Bone marrow (tissue), 2 donors: ENCODE measurements at places on chromosomes 7 and 10.

- DNase-seq: no peak
Measured at GRCh38 chr10:69588358-69588757, 15.1 kb upstream of the NEUROG3 start.

DNA sequence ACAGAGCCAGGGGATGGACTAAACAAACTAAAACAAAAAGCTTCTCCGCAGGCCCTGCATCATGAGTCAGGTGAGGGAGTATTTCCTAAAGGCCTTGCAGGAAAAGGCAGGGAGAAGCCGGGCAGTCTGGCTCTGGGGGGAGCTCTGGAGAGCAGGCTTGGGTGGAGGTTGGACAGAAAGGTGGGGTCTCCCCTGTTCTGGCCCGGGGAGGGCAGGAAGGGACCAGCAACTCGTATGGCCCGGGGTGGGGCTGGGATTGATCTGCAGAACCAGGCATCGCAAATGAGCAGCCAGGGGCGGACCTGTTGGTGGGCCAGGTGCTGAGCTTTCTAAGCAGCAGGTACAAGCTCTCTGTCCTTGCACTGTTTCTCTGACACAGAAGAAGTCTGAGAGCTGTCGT lies 235.2 kb downstream of the TCERG1L start:
- no peak for DNase-seq

GRCh38 chr7:107700570-107700969 lies 39.9 kb downstream of the SLC26A4 start:
- DNase-seq: no peak

GRCh38 chr10:112934193-112934592 lies 15.9 kb upstream of the TCF7L2 start:
- DNase-seq: no peak

DNA sequence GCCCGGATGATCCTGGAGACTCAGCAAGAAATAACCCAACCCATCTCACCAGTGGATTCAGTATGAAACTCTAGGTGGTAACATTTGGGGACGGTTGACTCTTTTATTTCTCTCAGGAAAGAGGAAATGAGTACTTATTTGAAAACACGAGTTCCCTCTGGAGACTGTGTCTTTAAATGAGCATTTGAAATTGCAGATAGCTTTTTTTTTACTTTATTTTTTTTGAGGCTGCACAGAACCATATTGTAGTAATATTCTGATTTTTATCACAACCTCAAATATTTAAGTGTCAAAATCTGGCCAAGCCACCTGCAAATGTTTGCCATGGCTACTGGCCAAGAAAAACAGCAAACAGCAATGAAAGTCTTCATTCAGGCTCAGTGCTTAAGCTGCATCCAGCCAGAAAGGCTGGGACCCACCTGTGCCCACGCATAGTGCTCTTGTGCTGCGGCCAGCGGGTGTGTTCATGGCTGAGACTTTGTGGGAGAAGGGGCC lies 160.8 kb downstream of the CREB5 start:
- no peak for DNase-seq

GRCh38 chr10:17735166-17735941 lies 16.6 kb upstream of the TMEM236 start:
- no peak for DNase-seq

DNA sequence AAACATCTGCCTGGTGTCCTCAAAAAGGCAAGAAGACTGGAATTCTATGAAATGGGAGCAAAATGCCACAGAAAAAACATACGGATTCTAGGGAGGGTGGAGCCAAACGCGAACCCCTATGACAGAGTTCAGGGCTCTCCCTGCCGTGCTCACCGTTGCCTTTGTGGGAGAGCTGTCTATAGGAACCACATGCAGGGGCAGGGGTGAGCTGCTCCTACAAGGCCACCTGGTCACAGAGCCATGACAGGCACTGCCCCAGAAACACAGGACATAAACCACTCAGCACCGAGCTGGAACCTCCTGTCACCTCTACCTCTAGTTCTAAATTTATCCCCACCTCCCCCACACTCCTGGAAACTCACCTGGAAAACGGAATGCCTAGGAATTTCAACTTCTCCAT lies 155.1 kb upstream of the ZNF32 start:
- no peak for DNase-seq

- DNase-seq: no peak
Measured at GRCh38 chr10:2734603-2735002, 332.7 kb upstream of the PFKP start.

DNA sequence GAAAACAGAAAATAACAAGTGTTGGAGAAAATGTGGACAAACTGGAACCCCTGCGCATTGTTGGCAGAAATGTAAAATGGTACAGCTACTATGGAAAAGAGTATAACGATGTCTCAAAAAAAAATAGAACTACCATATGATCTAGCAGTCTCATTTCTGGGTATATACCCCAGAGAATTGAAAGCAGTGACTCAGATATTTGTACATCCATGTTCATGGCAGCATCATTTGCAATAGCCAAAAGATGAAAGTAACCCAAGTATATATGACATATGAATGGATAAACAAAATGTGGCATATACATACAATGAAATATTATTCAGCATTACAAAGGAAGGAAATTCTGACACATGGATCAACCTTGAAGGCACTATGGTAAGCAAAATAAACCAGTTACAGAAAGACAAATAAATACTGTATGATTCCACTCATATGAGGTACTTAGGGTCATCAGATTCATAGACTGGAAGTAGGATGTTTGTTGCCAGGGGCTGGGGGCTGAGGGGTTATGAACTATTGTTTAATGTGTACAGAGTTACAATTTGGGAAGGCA lies 4.9 kb downstream of the NRCAM start:
- DNase-seq: no peak

- peak; percentile 28 for DNase-seq
Measured at GRCh38 chr7:112414855-112415490, 35.3 kb upstream of the IFRD1 start.

- DNase-seq: no peak
Measured at GRCh38 chr10:57145548-57145947, 784.5 kb upstream of the ZWINT start.

DNA sequence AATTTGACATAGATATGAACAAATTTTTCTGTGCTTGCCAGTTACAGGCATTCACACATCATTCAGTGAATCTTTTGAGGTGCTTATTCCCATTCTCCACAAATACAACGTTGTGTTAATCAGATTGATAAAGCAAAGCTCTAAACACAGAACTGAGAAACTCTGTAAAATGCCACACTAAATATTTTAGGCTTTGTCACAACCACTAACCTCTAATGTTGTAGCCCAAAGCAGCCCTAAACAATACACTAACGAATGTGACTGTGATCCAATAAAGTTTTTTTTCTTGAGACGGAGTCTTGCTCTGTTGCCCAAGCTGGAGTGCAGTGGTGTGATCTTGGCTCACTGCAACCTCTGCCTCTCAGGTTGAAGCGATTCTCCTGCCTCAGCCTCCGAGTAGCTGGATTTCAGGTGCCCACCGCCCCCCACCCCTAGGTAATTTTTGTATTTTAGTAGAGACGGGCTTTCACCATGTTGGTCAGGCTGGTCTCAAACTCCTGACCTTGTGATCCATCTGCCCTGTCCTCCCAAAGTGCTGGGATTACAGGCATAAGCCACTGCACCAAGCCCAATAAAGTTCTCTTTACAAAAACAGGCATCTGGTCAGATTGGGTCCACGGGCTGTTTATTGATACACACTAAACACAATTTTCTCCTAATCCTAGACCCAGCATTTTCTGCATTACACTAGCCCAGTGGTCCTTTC lies 6.9 kb downstream of the CYCS start:
- no peak for DNase-seq

DNA sequence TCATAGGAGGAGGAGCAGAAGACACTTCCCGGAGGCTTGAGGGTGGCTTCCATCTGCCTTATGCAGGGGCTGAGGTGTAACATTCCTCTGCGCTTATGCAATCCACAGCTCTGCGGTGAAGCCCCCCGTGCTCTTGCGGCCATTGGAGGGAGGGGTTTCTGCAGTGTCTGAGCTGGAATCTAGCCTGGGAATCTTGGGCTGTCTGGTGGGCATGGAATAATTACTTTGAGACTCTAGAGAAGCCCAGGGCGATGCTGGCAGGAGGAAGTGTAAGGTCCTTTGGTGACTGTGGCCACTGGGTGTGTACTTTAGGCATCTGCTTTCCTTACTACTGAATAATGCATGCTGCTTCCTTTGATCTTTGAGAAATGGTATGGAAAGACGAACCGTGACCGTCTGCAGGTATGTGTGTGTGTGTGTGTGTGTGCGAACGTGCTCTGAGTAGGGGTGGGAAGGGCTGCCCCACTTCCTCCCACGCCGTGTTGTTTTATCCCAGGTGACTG lies 181.0 kb downstream of the PRPF18 start:
- DNase-seq: no peak

GRCh38 chr10:97024168-97025073 lies 161.3 kb downstream of the SLIT1 start:
- DNase-seq: no peak

DNA sequence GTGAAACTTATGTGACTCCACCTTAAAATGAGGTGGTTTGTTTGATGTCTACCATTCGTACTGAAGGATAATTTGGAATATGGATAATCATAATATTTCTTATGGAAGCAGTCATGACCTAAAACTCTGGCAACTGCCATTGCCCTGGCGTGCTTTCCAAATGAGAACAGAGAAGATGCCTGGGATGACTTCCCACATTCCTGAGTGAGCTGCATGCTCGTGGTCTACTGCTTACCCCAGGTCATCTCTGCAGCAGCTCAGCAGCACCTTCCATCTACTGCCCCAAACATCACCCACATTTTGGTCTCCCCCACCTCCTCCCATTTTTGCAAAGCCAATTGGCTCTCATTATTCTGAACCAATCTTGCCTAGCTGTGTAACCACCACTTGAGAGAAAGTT lies 40.1 kb downstream of the LYZL1 start:
- DNase-seq: no peak

DNA sequence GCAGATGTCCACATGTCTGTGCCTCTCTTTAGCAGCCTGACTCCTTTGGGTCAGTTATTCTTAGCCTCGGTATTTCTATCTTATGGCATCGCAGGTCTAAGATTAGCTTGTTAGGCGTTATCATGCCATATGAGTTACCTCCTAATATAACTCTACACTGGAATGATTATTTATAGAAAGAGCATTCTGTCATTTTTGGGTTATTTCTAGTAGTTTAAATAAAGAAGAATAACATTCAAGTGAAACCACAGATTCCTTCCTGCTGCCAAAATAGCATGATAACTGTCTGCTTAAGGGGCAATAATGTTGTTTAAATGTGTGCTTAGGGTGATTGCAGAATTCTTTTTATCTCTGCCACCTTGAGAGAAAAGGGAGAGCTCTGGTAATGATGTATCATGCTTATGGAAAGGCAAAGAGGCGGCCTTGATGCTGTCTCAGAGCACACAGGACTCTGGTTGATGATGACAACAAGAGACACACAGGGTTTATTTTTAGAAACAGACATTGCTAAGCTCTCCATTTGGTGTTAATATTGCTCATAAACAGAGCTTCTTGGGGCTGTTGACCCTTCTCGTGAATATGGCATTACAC lies 10.4 kb downstream of the HDAC9 start:
- DNase-seq: no peak

GRCh38 chr10:60348982-60349381 lies 40.7 kb downstream of the ANK3 start:
- DNase-seq: no peak

DNA sequence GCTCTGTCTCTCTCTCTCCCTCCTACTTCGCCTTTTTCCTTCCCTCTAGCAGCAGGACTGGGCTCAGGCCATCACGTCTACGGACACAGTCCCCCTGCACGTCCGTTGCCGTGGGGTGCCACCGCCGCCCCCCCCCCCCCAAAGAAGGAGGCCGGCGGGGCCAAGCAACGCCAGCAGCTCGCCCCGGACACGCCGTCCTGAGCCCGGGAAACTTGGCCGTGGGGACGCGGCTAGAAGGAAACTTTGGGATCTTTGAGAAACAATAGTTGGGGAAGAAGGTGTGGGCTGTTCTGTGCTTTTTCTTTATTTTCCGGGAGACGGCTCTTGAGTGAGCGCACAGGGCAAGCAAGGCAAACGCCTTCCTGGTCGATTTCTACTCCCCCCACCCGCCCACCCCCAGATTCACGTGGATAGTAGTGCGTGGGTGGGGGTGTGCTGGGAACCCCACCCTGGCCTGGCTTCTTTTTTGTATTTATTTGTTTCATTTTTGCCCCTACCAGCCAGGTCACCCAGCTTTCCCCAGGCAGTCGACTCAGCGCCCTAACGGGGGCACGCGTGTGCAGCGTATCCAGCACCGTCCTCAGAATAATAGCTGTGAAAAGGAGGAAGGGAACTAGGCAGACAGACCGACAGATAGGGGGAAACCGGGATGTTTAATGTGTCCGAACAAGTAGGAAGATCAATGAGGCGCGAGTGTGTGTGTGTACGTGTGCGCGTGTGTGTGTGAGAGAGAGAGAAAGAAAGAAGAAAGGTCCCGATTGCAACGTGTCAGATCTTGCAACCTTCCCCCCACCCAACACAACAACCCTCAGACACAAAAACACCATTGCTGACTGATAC lies 1.4 kb downstream of the MXI1 start:
- DNase-seq: no peak

DNA sequence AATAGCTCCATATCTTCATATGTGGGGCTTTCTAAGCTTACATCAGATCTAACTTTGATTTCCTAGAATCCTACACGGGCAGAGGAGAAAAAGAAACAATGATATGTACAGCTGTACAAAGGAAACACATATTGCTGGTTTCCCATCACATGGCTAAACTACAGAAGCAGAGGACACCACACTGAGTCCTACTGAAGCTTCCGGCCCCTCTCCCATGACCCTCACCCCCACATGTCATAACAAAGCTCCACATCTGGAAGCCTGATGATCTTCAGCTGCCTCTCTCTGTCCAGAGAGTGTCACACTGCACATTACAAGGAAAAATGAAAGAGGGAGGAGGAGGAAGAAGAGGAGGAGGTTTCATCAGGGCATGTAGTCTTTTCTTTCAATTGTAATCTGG lies 14.0 kb downstream of the SLC16A12 start:
- no peak for DNase-seq
